SJCRH30 (cell line): ENCODE measurements at places on chromosomes 11 and 22.
A peak's percentile ranks its signal among the peaks of the same experiment; 100 is the strongest.

DNA sequence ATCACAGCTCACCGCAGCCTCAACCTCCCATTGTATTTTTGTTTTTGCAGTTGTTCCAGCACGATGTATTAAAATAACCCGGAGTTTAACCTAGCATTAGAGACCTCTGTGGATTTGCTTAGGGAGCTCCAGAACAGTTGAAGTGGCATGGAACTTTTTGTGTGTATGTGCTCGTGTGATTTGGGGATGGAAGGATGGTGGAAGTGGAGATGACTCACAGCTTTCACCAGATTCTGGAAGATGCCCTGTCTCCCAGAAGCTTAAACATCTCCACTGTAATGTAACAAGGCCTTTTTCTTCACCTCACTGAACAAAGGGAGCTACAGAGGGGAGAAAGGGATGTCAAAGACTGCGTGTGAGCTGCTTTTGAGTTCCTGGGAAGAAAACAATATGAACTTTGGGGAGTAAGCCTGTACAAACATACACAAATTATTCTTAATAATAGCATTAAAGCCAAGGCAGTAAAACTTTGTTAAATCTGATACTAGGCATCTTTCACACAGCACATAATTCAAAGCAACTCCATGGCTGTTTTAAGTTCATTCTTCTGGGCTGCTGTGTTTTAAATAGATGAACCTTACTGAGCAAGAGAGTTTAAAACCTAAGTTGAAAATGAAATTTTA, 226.4 kb downstream of the ADAMTS15 start:
- H3K4me1 ChIP-seq: peaks cover 49% of the 10 kb centered on the region
- H3K4me3 ChIP-seq: no peak overlapping the region
- peak overlapping the region; percentile 87 for H3K27ac ChIP-seq
- DNase-seq: peak; percentile 52
- H3K36me3 ChIP-seq: no peaks in the 10 kb centered on the region

- no peak overlapping the region for H3K27ac ChIP-seq
- peak; percentile 44 for DNase-seq
- no peaks in the 10 kb centered on the region for H3K4me1 ChIP-seq
- H3K27me3 ChIP-seq: no peaks in the 10 kb centered on the region
- no peaks in the 10 kb centered on the region for H3K36me3 ChIP-seq
These were observed 1068.8 kb downstream of the DLG2 start for GRCh38 chr11:84558085-84558905.

DNA sequence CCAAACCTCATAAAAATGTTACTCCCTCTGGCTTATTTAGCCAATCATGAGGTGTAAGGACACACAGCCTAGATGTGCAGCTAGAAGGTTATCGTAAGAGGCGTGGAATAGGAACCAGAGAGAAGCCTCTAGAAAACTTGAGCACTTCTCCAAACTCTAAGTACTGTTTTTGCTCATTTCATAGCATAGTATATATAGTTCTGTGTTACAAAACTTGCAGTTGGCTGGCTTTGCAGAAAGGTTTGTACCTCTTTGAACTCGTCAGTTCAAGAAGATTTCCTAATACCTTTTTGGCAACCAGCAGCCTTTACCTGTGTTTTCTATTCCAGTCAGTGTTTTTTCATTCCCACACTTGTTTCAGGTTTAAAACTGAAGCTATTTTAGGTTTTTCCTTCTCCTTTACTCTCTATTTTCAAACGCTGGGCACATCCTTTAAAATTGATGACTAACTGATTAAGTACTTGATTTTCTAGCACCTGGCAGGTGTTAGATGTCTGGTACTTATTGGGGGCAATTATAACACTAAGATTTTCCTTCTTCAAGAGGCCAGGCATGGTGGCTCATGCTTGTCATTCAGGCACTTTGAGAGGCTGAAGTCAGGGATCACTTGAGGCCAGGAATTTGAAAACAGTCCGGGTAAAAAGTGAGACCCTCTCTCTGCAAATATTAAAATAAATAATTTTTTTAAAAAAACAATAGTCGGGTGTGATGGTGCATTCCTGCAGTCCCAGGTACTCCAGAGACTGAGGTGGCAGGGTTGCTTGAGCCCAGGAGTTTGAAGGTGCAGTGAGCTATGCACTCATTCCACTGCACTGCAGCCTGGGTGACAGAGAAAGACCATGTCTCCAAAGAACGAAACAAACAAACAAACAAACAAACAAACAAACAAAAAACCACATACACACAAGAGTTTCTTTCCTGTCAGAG, 125.2 kb downstream of the LRRC4C start:
- H3K4me3 ChIP-seq: no peak overlapping the region
- H3K27me3 ChIP-seq: peaks cover 4% of the 10 kb centered on the region; the same call in 1 of the 2 replicates
- H3K27ac ChIP-seq: no peak overlapping the region
- no peaks in the 10 kb centered on the region for H3K4me1 ChIP-seq
- no peaks in the 10 kb centered on the region for H3K36me3 ChIP-seq

GRCh38 chr11:119512369-119512768, 89.4 kb upstream of the THY1 start:
- no peak for DNase-seq
- no peaks in the 10 kb centered on the region for H3K36me3 ChIP-seq
- H3K4me1 ChIP-seq: peaks cover 47% of the 10 kb centered on the region

- H3K27me3 ChIP-seq: no peaks in the 10 kb centered on the region
- H3K36me3 ChIP-seq: no peaks in the 10 kb centered on the region
- H3K4me1 ChIP-seq: peaks cover 7% of the 10 kb centered on the region; the same call in 1 of the 2 replicates
- no peak overlapping the region for H3K4me3 ChIP-seq
- DNase-seq: no peak
- H3K27ac ChIP-seq: no peak overlapping the region
These were observed 14.0 kb downstream of the PANX1 start for GRCh38 chr11:94142308-94143281.

DNA sequence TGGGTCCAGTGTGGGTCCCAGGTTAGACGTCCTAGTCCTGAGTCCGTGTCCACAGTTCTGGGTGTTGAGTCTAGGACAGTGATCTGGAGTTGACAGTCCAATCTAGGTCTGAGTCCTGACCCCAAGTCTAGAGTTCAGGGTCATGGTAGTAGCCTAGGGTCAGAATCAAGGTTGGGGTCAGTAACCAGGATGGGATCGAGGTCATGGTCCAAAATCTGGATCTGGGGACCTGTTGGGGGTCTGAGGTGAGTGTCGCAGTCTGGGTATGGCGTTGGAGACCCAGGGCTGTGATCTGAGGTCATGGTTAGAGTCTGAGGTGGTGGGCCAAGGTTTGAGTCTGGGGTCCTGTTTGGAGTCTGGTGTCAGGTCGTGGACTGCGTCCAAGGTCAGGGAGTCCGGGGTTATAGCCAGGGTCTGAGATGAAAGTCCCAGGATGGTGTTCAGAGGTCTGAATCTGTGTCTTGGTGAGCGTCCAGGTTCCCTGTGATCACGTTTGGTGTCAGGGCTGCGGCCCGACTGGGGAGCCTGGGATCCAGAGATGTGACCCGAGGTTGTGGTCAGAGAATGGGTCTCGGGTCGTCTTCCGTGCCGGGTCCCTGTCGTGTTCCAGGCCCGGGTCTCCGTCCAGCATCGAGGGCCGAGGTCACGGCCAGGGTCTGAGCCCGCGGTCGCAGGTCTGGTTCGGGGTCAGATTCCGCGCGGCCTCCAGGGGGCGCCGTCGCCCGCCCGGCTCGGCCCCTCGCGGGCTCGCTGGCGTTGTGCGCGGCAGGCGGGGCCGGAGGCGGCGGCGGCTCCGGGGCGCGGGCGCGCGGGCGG, 432 bp upstream of the GRK2 start:
- H3K27ac ChIP-seq: no peak overlapping the region
- DNase-seq: peak; percentile 50
- H3K27me3 ChIP-seq: no peaks in the 10 kb centered on the region
- H3K36me3 ChIP-seq: peaks cover 7% of the 10 kb centered on the region
- H3K4me1 ChIP-seq: peaks cover 2% of the 10 kb centered on the region; the same call in 1 of the 2 replicates

GRCh38 chr11:124195189-124195734, 12.1 kb downstream of the OR10D3 start:
- no peaks in the 10 kb centered on the region for H3K27me3 ChIP-seq
- peak overlapping the region; percentile 45 for H3K4me3 ChIP-seq
- H3K36me3 ChIP-seq: no peaks in the 10 kb centered on the region
- 0 out of 2 replicates have a peak, but pooled peaks cover 2% of the 10 kb centered on the region for H3K4me1 ChIP-seq
- H3K27ac ChIP-seq: peak overlapping the region; percentile 18; the same call in 1 of the 2 replicates

DNA sequence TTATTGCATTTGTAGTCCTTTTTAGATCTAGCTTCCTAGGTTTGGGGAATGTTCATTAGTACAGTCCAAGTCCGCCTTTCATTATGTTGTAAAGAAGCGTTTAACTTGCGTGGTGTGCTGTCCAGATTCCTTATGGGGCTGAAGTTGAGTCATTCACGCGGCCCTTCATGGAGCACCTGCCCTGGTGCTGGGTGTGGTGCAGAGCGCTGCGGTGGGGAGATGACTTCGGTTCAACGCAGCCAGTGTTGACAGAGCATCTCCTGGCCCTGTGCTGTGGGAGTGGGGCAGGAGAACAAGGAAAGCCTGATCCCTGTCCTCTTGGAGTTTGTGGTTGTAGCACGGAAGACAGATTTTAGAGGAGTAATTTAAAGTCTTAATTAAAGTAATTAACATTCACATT, 152.0 kb downstream of the TBC1D22A start:
- H3K36me3 ChIP-seq: no peaks in the 10 kb centered on the region
- H3K27me3 ChIP-seq: no peaks in the 10 kb centered on the region
- H3K27ac ChIP-seq: no peak overlapping the region
- no peaks in the 10 kb centered on the region for H3K4me1 ChIP-seq
- DNase-seq: no peak

DNA sequence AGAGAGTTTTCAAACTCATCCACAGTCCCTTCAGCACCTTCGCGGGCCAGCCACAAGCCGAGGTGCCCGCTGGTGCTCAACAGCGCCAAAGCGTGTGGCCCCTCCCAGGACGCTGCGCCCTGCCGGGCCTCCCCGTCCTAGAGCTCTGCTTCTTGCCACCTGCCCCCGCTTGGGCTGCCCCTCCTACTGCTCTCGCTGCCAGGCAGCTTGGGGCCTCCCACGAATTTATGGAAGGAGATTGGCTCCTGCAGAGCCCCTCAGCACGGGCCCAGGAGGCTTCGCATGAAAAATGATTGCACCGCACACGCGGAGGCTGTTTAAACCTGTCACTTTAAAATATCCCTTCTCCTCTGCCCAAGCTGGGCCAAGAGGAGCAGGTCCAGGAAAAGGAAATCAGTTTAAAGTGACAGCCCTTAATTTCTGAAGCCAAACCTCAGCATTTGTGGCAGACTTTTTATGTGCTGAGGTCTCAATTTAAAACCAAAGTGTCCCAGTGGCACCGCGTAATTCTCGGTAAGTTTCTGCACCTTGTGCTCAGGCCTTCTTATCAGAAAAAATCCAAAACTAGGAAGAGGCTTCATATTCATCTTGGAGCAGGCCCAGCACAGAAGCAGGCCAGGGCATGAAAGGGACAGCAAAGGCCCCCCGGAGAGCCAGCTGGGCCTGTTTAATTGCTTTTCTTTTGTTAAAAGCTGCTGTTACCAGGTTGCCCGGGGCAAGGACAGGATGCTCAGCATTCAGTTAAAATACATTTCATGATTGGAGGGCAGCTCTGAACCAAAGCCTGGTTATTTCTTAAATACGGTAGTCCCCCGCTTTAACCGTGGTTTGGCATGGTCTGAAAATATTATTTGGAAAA, 303.6 kb downstream of the OPCML start:
- H3K4me3 ChIP-seq: no peak overlapping the region
- no peak for DNase-seq
- no peak overlapping the region for H3K27ac ChIP-seq
- no peaks in the 10 kb centered on the region for H3K36me3 ChIP-seq
- no peaks in the 10 kb centered on the region for H3K4me1 ChIP-seq

DNA sequence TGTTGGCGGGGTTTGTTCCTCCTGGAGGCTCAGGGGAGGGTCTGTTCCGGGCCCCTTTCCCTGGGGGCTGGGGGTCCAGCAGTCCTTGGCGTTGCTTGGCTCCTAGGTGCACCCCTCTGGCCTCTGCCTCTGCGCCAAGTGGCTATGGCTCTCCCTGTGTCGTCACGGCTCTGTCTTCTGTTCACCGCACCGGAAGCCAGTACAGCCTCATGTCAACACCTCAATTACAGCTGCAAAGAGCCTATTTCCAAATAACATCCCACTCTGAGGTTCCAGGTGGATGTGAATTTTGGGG, 64.8 kb downstream of the CELSR1 start:
- H3K27ac ChIP-seq: no peak overlapping the region
- DNase-seq: no peak
- no peak overlapping the region for H3K4me3 ChIP-seq

DNA sequence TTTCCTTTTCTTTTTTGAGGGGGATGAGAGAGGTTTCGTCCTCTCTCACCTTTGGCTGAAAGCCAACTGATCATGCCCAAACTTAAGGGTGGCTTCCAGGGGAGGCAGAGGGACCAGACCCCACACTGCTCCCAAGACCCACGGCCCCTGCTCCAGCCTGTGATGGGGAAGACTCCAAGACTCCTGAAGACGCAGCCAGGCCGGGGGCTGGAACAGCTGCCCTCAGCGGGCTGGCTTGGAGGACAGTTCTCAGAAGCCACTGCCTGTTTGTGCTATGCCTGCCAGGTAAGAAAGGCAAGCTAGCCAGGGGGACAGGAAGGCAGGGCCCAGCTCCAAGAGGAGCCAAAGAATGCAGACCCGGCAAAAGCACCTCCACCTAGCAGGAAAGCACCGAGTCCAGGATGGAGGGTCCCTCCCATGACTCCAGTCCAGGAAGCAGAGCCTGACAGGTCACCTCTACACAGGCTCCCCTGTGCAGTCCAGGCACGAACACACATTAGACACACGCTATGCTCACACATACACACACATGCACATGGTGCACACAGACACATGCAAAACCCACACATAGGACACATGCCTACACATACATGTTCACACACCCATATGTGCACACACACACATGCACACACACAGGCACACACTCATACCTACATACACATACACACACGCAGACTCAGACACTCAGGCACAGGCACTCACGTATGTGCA, 31.3 kb downstream of the GNB1L start:
- no peak overlapping the region for H3K27ac ChIP-seq
- H3K4me1 ChIP-seq: peaks cover 36% of the 10 kb centered on the region
- DNase-seq: peak; percentile 2

DNA sequence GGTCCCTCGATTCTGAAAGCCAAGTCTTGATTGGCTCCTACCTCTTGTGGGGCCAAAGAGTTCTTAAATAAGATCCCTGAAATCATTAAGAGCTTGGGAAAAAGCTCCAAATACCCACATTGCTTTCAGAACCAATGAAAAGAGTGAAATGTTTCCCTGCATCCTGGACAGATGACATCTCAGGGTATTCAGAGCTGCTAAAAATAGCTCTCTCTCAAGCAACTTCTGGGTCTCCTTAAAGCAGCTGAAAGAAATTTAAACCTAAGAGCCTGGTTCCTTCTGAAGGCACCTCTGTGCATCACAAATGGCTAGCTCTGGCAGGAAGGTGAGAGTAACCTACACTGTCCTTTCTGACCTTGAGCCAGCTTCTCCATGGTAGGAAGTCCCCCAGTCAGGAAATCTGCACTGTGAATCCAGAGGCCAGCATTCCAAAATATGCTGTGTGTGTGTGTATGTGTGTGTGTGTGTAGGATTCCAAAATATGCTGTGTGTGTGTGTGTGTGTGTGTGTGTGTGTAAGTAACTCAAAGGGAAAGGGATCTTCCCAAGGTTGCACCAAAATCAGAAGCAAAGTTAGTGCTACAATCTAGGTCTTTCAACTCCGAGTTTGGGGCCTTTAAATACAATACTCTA, 50.1 kb downstream of the RELT start:
- no peaks in the 10 kb centered on the region for H3K27me3 ChIP-seq
- no peaks in the 10 kb centered on the region for H3K36me3 ChIP-seq

- peak within 1 kb of the TSS; percentile 28; the same call in 1 of the 2 replicates for H3K27ac ChIP-seq
- DNase-seq: no peak
- H3K4me1 ChIP-seq: peaks cover 17% of the 10 kb centered on the region
These were observed at the start of gene FLRT1 for GRCh38 chr11:64035576-64035975. Gene FLRT1, plus strand, starts transcription at chr11:64035931. Its CDS starts 80,337 bp downstream, at chr11:64116268.
